ENCODE measurements at places on chromosomes 2 and 18.
A peak's percentile ranks its signal among the peaks of the same experiment; 100 is the strongest.

DNA sequence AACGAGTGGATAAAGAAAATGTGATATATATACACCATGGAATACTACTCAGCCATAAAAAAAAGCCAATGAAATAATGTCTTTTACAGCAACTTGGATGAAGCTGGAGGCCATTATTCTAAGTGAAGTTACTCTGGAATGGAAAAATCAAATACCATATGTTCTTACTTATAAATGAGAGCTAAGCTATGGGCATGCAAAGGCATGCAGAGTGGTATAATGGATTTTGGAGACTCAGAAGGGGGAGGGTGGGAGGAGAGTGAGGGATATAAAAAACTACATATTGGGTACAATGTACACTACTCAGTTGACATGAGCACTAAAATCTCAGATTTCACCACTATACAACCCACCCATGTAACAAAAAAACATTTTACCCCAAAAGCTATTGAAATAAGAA, 1.7 kb upstream of the MSGN1 start:
- no peak for DNase-seq

- DNase-seq = no peak
Observed at GRCh38 chr2:230575642-230576324, 136.9 kb upstream of the CAB39 start.

GRCh38 chr2:232874677-232875223, 4.7 kb downstream of the SNORC start:
- no peak for DNase-seq

GRCh38 chr2:184597571-184597991, 748 bp upstream of the ZNF804A start:
- peak; percentile 27 for DNase-seq

- no peak for DNase-seq
Observed at GRCh38 chr2:204835786-204836185, 290.5 kb downstream of the PARD3B start.

- no peak for DNase-seq
Observed at GRCh38 chr2:26725521-26725820, 32.9 kb downstream of the KCNK3 start.

GRCh38 chr2:134190062-134190806, 63.6 kb upstream of the MGAT5 start:
- no peak for DNase-seq

- DNase-seq = no peak
Observed at GRCh38 chr2:30365201-30365600, 81.8 kb upstream of the LCLAT1 start.

- DNase-seq = no peak
Observed at GRCh38 chr2:170155022-170155722, 22.8 kb upstream of the MYO3B start.

DNA sequence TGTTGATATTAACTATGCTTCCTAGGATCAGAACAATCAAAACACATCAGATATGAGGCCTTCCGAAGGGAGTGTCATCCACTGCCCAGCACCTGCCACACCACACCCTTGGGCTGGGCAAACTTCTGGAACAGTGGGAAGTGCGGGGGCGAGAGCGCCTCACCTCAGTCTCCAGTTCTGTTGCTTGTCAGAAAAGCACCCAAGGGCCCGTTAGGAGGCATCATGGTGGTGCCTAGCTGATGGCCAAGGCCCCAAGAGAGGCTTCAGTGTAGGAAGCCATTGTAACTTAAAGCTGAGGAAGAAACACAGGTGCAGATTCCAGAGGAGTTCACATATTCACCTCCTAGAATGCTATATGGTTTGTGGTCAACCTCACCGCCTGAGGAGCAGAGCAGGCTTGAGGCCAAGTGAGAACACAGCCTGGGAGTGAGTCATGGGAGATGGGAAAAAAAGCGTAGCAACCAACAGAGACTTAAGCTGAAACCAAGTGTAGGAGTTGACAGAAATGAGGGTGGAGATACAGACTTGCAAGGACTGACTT, 85.1 kb upstream of the ATL2 start:
- no peak for DNase-seq

- no peak for DNase-seq
Observed at GRCh38 chr2:203763241-203763937, 57.0 kb downstream of the CD28 start.

- DNase-seq = no peak
Observed at GRCh38 chr2:8304821-8305766, 376.8 kb upstream of the ID2 start.

- DNase-seq = no peak
Observed at GRCh38 chr2:27756544-27757498, 14.7 kb upstream of the MRPL33 start.

DNA sequence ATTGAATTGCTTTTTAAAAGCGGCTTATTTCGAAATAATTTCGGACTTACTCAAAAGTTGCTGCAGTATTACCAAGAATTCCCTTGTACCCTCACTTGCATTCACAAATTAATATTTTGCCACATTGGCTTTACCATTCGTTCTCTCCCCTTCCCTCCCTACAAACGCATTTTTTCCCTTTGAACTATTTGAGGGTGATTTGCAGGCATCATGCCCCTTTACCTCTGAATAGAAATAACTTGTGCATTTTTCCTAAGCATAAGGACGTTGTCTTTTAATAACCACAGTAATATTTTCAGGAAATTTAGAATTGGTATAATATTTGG, 608 bp downstream of the CCDC138 start:
- DNase-seq = peak; percentile 2

DNA sequence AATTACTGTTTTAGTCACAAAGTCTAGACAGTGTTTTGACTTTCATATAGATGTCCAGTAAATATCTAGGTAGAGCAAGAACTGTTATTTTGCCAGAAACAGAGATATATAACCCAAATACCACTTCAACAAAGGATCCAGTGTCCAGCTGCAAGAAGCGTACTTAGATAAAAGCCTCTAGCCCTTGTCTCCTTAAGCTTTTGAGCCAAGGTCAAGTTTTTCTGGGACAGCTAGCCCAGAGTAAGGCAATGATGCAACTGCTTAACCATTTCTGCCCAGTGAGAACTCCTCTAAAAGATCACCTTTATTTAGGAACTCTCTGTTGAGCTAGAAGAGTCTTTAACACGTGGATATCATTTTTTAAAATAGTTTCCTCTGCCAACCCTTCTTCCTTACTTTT, 1424.9 kb upstream of the NXPH2 start:
- no peak for DNase-seq

GRCh38 chr2:84963692-84964405, 7.1 kb upstream of the KCMF1 start:
- DNase-seq = no peak

DNA sequence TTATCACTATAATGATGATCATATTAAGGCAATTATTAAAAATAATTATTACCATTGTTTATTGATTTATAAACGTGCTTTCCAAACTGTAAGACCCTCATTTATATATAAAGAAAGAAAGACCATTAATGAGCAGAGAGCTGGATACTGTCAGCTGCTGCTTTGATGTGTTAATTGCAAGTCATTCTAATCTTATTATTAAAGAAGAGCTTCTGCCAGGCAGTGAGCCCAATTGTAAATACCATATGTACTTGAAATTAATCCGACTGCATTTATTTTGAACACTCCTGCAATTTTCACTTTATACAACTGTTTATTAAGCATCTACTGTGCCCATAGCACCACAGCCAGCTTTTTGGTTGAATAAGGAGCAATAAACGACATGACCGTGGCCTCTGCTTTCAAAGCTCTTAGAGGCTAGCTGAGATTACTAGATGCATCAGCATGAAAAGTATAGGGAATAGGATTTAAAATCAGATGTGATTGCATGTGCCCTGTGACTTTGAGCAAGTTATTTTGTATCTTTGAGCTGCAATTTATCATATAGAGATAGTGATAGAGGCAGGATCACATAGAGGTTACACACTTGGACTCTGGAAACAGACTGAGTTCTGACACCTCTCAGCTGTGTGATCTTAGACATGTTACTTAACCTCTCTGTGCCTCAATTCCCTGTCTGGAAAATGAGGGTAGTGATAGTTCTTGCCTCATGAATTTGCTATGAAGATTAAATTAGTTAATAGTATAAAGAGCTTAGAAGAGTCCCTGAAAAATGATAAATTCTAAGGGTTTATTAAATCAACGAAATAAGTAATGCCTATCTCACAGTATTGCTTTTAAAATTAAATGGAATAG, 83.4 kb downstream of the MYCN start:
- no peak for DNase-seq

GRCh38 chr2:77190721-77191346, 331.3 kb downstream of the LRRTM4 start:
- no peak for DNase-seq

- no peak for DNase-seq
Observed at GRCh38 chr18:48775372-48776155, 175.2 kb downstream of the SMAD7 start.

Measured in neuronal stem cell (in vitro differentiated cells).